ENCODE measurements at places on chromosomes 6 and 20.

GRCh38 chr6:29967379-29968010, 25.2 kb downstream of the HLA-A start:
- no peak for DNase-seq

GRCh38 chr6:105794239-105794638, 291.9 kb upstream of the PRDM1 start:
- no peak for DNase-seq

- no peak for DNase-seq
Measured at GRCh38 chr6:145688493-145688905, 46.8 kb downstream of the EPM2A start.

DNA sequence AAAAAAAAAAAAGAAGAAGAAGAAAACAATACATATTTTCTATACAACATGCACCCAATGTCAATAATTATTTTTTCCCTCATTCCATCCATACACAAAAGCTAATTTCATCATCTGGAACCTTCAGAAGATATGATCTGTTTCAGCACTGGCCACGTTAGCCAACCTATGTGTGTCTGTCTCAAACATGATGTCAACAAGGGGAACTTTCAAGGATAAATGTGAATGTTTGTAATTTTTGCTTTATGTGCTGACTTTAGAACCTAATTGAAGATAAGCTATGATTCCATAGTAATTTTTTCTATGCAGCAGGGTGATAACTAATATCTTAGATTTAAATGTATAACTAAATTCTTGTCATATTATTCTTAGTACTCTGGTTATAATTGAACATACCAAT, 37.9 kb downstream of the IPCEF1 start:
- DNase-seq = no peak

DNA sequence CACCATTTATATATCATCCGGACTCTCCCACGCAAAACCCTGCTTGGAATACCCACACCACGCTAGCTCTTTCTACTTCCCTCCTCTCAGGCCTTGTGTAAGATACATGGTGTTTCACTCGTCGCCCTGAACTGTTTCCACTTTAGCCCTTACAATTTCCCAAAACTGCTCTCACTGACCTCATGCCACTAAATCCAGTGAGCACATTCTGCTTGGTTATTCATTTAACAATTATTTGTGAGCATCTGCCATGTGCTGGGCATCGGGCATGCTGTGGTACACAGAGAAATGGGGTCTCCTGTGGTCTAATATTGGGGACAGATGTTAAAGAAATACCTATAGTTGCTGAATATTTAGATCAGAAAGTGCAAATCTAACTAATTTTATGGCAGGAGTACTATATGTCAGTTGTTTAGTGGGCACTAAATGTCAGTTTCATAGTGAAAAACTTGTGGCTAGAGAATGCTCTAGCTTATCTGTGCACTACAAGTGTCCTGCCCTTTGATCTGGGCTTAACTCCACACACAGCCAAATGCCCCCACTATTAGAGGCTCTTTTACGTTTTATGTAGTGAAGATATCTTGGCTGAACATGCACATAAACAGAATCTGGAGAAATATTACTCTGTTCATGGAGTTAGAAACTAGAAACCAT, 41.0 kb downstream of the PLEKHG1 start:
- no peak for DNase-seq

- no peak for DNase-seq
Measured at GRCh38 chr6:55069132-55069781, 105.1 kb upstream of the HCRTR2 start.

GRCh38 chr6:126696921-126697693, 357.2 kb downstream of the CENPW start:
- DNase-seq = no peak

GRCh38 chr20:49693435-49694171, 20.1 kb downstream of the B4GALT5 start:
- DNase-seq = no peak

GRCh38 chr20:33893314-33893713, 82.2 kb downstream of the CHMP4B start:
- no peak for DNase-seq

DNA sequence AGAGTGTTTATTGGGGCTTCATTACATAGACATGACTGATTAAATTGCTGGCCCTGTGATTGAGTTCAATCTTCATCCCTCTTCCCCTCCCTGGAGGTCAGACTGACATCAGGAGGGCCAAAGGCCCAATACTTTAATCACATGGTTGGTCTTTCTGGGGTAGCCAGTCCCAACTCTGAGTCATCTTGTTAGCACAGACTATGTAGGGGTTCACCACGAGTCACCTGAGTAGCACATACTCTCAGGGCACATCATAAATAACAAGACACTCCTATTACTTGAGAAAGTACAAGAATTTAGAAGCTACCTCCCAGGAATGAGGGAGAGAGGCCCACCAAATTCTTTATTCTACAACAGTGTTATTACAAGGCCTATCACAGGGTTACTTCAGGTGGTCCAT, 11.3 kb downstream of the GINS1 start:
- DNase-seq = no peak

DNA sequence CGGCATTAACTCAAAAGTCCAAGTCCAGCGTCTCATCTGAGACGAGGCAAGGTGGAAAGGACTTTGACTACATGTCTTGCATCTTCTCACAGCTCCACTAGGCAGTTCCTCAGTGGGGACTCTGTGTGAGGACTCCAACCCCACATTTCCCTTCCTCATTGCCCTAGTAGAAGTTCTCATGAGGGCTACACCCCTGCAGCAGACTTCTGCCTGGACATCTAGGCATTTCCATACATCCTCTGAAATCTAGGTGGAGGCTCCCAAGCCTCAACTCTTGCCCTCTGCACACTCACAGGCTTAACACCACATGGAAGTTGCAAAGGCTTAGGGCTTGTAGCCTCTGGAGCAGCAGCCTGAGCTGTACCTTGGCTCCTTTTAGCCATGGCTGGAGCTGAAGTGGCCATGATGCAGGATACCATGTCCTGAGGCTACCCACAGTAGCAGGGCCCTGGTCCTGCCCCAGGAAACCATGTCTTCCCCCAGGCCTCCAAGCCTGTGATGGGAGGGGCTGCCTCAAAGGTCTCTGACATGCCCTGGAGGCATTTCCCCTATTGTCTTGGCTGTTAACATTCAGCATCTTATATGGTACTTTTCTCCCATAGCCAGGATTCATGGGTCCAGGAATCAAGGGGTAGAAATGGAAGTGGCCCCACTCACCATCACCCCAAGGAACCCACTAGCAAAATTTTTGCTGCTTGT, 194.6 kb upstream of the KCNG1 start:
- no peak for DNase-seq

- DNase-seq = no peak
Measured at GRCh38 chr6:13395272-13396237, 67.2 kb upstream of the TBC1D7 start.

DNA sequence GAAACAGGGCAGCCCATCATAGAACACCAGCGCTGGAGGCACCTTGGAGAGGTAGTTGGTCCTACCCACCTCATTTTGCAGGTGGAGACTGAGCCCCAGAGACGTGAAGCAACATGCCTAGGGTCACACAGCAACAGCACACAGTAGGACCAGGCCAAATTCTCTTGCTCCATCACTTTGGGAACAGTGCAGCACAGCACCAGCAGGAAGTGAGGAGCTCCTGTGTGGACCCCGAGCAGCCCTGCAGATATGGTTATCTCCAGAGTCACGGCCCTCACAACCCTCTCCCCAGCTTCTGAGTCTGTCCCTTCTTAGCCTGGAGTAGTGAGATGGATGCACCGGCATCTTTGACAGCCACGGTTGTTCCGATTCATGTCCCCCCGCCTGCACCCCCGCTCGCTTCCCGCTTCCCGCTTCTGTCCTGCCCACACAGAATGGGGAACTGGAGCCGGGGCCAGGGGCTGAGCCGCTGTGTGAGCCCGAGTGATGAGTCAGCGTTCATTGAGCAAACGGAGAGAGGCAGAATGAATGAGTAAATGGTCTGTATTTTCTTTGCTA, 72.6 kb upstream of the DUSP22 start:
- no peak for DNase-seq

GRCh38 chr6:87897013-87897412, 150.6 kb upstream of the SPACA1 start:
- DNase-seq = no peak

GRCh38 chr6:11392778-11393507, 144.6 kb upstream of the TMEM170B start:
- no peak for DNase-seq

DNA sequence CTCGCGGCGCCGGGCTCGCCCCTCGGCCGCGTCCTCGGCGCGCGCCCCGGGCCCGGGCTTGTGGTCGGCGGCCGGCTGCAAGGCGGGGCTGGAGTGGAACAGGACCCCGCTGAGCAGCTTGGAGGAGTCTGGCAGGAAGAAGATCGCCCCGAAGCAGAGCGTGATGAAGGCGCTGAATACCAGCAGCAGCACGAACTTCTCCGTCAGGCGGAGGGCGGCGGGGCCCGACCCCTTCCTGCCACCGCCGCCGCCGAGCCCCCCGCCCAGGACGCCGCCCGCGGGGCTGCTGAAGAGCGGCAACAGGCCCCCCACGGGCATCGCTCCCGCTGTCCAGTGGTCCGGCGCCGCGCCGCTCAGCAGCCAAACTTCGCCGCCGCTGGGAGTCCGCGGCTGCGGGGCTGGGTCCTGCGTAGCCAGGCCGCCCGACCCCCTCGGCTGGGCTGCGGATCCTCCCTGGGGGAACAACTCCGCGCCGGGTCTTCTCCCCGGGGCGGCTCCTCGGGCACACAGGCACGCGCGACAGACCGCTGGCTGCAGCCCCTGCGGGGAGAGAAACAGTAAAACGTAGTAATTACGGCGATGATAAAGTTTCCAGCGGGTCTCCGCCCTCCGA, 707 bp downstream of the MAN1A1 start:
- DNase-seq = no peak

DNA sequence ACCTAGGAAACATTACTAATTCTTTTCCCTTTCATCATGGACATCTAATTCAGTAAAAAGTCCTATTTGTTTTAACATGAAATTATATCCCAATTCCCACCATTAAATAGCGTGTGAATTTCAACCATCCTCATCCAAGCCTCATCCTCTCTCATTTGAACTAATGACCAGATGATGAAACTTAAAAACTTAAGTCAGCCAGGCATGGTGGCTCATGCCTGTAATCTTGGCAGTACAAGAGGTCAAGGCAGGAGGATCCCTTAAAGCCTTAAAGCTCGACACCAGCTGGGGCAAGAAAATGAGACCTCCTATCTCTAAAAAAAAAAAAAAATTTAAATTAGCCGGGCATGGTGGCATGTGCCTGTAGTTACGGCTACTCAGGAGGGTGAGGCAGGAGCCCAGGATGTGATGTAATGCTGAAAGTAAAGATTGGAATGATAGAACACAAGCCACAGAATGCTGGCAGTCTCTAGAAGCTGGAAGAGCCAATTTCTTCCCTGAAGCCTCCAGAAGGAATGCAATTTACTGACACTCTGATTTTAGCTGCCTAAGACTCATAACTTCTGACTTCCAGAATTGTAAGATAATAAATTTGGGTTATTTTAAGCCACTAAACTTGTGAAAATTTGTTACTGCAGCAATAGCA, 27.1 kb upstream of the HAO1 start:
- no peak for DNase-seq

DNA sequence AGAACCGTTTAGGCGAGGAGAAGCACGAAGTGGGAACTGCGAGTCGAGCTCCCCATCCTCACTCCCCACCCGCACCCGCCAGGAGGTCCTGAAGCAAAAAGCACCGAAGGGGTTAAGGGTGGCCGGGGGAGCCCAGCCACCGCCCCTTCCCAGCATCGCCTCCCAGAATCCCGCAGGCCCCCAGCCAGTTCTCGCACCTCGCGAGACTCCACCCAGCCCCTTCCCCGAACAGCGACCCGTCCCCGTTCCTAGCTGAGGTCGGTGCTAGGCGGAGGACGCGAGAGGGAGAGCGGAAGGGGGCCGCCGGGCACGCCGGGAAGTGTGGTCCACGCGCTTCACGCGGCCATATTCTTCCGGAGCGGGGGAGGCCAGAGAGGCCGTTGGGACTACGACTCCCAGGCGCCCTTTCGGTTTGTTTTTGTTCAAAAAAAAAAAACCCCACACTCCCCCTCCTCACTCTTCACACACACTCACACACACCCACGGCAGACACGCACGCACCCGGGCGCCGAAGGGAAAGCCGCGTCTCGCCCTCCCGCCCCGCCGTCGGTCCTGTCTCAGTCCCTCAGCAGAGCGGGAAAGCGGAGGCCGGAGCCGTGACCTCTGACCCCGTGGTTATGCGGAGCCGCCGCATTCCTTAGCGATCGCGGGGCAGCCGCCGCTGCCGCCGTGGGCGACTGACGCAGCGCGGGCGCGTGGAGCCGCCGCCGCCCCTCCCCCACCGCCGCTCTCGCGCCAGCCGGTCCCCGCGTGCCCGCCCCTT, at the start of gene ASXL1:
TSS of gene ASXL1 (plus strand) at position 463 of the 763 bp plus-strand sequence. CDS start 445 bp downstream, outside the sequence.
- DNase-seq = peak; percentile 82

GRCh38 chr6:25277857-25278256, 1.3 kb upstream of the CARMIL1 start:
- no peak for DNase-seq

GRCh38 chr6:167781066-167781767, 45.5 kb upstream of the AFDN start:
- no peak for DNase-seq

- DNase-seq = no peak
Measured at GRCh38 chr20:36700438-36700837, 45.5 kb downstream of the NDRG3 start.

Measured in stimulated activated CD4-positive, alpha-beta T cell treated with anti-CD3 and anti-CD28 coated beads, TNF-alpha, amount 100 ng/mL, for 1 hour (primary cell).